ENCODE measurements at places on chromosomes 1 and 21. TPM values are rescaled to one million over a fixed set of nuclear protein-coding genes. Genes with fewer than 3 reads are reported as not detected.

The RCC1 gene
- total RNA-seq: 85.3 TPM

The ZNF648 gene
- total RNA-seq: not detected

The ATXN7L2 gene
- 10.2 TPM for total RNA-seq

The CHAF1B gene
- 27.4 TPM for total RNA-seq

The GJB5 gene
- total RNA-seq: not detected

The IFI44 gene
- total RNA-seq: 158 TPM

The PGBD5 gene
- not detected for total RNA-seq

The PPIAL4G gene
- 0.60 TPM for total RNA-seq

The RHD gene
- total RNA-seq: 0.10 TPM

The ZNF684 gene
- 6.1 TPM for total RNA-seq

The SELL gene
- total RNA-seq: 222 TPM

The BNIPL gene
- total RNA-seq: 1.8 TPM

The RUNX3 gene
- 147 TPM for total RNA-seq

The RAB25 gene
- not detected for total RNA-seq

The ETV3L gene
- not detected for total RNA-seq

Measured in activated CD8-positive, alpha-beta T cell treated with anti-CD3 and anti-CD28 coated beads, Interleukin-2, amount 10 ng/mL, durations not matched to agents 7 days and 5 days (primary cell).